Inflammatory macrophage treated with lipopolysaccharide for 1 hour (primary cell): ENCODE measurements at places on chromosomes 4 and X.

DNA sequence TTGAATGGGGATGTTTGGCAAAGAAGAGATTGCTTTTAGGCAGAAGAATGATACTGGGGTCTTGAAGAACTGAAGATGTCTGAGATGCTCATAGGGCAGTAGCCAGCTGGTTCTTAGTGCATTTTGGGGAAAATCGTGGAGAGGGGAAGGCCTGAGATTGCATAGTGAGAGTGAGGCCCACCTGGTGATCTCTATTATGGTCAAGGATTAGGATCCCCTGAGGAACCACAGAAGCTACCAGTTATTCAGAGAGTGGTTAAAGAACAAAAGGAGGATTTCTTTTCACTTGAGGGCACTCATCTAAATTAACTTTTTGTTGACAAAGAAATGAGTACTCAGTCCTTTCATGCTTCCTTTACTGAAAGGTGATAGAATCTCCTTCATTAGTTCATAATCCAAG is 271.3 kb upstream of the HAND2 start:
- no peak for DNase-seq

- DNase-seq, result no peak
Measured at GRCh38 chrX:124605511-124605910, 259.1 kb downstream of the SH2D1A start.

- no peak for DNase-seq
Measured at GRCh38 chr4:1927675-1928074, 56.5 kb downstream of the NSD2 start.

DNA sequence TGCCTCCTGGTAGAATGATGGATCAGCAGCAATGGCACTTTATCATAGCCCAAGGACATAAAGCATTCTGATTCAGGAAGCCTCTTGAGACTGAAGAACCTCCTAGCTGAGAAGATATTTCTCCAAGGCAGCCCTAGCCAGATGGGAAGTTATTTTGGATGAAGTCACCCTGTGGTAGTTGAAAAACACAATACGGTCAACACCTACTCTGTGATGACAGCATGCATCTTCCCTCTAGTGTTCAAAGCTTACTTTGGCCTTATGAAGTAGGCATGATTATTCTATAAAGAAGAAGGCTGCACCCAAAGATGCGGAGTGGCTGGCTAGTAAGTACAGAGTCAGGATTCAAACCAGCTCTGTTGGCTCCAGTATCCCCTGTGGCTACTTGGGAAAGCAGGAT is 47.9 kb downstream of the TLR10 start:
- peak; percentile 82 for DNase-seq

DNA sequence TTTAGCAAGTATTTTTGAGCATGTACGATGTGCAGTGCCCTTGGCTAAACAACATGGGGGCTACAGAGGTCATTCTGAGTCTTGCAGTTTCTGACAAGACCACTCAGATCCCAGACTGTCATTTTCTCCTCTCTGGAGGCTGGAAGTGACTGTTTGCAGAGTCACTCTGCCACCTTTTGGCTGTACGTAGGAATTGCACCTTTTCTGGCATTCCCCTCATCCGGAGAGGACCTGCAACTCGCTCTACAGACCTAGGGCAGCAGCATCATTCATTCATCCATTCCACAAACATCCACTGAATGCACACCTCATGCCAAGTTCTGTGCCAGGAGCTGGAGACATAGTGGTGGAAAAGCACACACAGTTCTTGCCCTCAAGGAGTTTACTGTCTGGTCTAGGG is 160.4 kb upstream of the GPR101 start:
- DNase-seq, result peak; percentile 4

DNA sequence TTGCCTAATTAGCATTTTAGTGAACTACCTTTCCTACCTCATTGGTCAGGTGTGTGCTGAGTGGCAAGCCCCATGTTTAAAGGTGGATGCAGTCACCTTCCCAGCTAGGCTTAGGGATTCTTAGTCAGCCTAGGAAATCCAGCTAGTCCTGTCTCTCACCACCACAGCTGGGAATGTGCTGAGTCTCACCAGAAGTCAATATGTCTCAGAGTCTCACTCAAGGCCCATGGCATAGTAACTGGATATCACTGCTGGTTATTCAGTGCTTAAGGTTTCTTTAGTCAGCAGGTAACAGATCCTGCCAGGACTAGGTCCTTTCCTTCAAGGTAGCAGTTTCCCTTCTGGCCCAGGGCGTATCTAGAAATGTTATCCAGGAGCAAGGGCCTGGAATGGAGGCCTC is 136.5 kb downstream of the COX18 start:
- no peak for DNase-seq

GRCh38 chr4:73127839-73128453 is 58.4 kb upstream of the COX18 start:
- DNase-seq, result peak; percentile 5

- DNase-seq, result peak; percentile 24
Measured at GRCh38 chr4:2962614-2963174, 512 bp downstream of the NOP14 start.

GRCh38 chr4:36388710-36389109 is 107.3 kb downstream of the DTHD1 start:
- DNase-seq, result no peak

GRCh38 chr4:36854554-36854953 is 390.0 kb upstream of the NWD2 start:
- no peak for DNase-seq

GRCh38 chrX:149518236-149518635 is 13.1 kb upstream of the IDS start:
- DNase-seq, result no peak

GRCh38 chrX:47840111-47840510 is 3.4 kb downstream of the ZNF81 start:
- DNase-seq, result no peak

GRCh38 chr4:141636082-141636770 is at the start of gene IL15:
IL15 (plus strand) TSS chr4:141636583; CDS start chr4:141719465, 82,882 bp downstream.
- DNase-seq, result peak; percentile 83

DNA sequence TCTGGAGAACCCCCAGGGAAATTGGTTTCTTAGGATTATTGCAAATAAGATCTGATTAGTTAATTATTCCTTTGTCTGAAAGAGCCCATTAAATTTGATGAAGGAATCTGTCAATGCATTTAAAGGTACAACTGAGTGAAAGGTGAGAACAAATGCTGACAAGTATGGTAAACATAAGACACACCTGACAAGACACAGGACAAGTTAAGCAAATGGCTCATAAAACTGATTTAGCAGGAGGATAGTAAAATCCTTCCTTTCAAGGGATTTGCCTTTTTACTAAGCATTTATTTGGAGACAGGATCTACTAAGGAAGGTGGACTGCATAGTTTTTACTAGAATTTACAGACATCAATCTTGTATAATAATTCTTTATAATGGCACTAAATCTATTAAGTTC is 553.9 kb downstream of the SPRY1 start:
- DNase-seq, result no peak

DNA sequence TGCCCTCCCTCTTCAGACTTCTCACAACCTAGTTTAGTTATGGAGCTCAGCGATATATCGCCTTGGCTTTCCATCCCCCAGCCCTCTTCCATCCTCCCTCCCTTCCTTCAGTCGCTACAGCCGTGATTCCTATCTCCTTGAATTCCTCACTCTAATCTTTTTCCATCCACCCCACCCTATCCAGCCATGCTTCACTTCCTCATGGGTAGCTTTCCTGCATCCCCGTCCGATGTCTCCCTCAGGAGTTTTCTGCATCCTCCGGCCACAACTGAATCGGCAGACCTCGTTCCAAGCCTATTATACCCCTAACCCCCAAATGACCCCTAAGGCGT is 456 bp downstream of the SNX12 start:
- DNase-seq, result no peak

DNA sequence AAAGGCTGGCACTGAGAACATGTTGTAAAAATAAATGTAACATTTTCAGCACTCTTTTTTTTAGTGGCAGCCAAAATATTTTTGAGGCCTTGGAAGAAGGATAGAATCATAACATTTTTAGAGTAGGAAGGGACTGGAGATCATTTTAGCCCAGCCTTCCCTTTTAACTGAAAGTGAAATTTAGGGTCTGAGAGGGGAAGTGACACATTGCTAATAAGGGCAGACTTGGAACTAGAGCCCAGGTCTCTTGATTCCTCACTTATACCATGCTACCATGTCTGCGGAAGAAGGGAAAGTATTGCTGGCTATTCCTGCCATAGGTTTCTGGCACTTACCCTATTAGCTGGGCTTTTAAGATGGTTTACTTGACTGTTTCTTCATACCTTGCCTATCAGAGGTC is 4.8 kb downstream of the WDR44 start:
- peak; percentile 40 for DNase-seq

- DNase-seq, result peak; percentile 70
Measured at GRCh38 chr4:75630174-75630936, at the start of gene CDKL2. CDKL2 (minus strand) TSS chr4:75630528; CDS start chr4:75625988, 4,540 bp downstream.

GRCh38 chr4:139568206-139568955 is 12.4 kb upstream of the SETD7 start:
- DNase-seq, result no peak

- no peak for DNase-seq
Measured at GRCh38 chr4:99166544-99166943, 22.4 kb upstream of the ADH4 start.

GRCh38 chrX:7149411-7149810 is 1.5 kb upstream of the PUDP start:
- no peak for DNase-seq

- no peak for DNase-seq
Measured at GRCh38 chr4:52312722-52313121, 261.6 kb downstream of the SPATA18 start.
